ENCODE measurements at places on chromosomes 13 and 19.

DNA sequence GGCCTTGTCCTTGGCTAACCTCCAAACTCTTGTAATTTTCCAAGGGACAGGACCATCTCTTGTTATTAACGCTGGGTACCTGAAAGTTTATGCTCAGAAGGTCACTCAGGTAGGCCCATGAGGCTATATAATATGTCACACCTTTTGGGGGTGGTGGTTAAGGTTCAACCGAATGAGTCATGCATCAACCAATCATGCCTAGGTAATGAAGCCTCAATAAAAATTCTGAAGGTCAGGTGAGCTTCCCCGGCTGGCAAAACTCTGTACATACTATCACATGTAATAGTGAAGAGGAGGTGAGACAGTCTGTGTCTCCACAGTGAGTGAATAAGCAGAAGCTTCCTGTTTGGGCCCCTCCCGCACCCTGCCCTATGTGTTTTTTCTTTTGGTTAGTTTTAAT lies 424.9 kb downstream of the PCDH17 start:
- no peak for ATAC-seq

DNA sequence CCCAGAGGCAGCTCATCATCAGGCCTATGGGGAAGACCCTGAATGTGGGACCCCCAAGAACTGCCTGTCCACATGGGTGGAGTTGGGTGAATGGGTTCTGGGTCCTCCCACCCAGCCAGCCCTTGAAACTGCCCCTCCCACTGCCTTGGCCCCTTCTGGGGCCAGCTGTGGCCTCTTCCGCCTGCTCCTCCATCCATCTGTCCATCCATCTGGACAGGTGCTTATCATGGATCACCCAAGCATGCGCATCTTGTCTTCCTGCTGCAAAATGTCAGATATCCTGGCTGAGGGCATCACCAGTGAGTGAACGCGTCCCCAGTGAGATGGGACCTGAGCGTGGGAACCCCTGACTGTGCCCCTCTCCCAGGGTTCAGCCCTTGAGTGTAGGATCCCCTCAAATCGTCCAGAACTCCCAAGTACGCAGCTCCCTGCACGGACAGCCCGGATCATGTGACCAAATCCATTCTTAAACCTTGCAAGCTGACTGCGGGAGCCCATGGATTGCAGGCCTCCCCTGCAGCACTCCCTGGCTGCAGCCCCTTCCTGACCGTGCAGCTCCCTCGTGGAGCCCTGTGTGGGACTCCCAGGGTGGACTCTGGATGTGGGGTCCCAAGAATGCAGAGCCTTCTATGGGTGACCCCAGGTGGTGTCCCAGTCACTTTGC lies 2.0 kb downstream of the STXBP2 start:
- no peak for ATAC-seq

GRCh38 chr13:104411141-104411765 lies 1345.0 kb upstream of the SLC10A2 start:
- no peak for ATAC-seq

DNA sequence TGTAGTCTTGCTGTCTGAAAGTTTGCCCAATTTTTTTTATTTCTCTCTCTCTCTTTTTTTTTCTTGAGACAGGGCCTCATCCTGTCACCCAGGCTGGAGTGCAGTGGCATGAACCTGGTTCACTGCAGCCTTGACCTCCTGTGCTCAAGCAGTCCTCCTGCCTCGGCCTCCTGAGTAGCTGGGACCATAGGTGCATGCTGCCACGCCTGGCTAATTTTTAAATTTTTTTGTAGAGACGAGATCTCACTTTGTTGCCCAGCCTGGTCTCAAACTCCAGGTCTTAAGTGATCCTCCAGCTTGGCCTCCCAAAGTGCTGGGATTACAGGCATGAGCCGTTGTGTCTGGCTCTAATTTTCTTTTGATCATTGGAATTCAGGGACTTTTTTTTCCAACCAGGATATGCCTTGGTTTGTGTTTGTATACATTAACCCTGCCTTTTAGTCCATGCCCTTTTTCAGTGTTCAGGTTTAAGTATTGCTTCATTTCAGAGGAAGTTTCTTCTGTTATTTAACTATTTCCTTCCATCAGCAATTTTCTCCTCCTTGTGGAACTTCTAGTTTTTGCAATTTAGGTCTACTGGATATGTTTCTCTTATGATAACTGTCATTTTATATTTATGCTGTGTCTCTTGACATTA lies 201.4 kb downstream of the PCCA start:
- no peak for ATAC-seq

- peak; percentile 85 for ATAC-seq
Measured at GRCh38 chr19:1855040-1855827, 7.0 kb upstream of the REXO1 start.

- no peak for ATAC-seq
Measured at GRCh38 chr19:37991176-37991835, 84.3 kb downstream of the SIPA1L3 start.

- peak; percentile 72 for ATAC-seq
Measured at GRCh38 chr19:40592170-40592569, 9.0 kb upstream of the LTBP4 start.

DNA sequence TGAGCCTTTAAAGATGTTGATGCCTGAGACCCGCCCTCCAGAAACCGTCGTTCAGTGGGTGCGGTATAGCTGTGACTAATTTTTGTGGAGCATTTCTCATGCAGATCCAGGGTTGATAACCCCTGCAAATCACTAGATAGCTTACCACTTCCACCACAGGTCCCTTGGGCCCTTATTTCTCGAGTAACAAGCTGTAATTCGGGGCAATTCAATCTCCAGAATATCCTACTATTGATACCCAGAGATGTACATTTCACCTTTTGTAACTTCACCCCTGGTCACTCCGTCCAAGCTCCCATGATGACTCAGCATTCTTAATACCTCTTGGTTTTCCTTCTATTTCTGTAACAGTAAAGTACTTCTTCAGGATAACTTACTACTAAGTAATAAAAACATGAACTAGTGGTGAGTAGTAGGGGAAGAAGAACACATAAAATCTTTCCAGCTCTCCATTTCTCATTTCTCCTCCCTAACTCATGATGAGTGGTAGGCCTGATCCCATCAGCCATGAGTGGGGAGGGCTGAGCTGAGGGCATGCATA lies 71.9 kb upstream of the UBL3 start:
- ATAC-seq: no peak

- ATAC-seq: no peak
Measured at GRCh38 chr19:19530423-19530804, 1.7 kb downstream of the YJEFN3 start.

DNA sequence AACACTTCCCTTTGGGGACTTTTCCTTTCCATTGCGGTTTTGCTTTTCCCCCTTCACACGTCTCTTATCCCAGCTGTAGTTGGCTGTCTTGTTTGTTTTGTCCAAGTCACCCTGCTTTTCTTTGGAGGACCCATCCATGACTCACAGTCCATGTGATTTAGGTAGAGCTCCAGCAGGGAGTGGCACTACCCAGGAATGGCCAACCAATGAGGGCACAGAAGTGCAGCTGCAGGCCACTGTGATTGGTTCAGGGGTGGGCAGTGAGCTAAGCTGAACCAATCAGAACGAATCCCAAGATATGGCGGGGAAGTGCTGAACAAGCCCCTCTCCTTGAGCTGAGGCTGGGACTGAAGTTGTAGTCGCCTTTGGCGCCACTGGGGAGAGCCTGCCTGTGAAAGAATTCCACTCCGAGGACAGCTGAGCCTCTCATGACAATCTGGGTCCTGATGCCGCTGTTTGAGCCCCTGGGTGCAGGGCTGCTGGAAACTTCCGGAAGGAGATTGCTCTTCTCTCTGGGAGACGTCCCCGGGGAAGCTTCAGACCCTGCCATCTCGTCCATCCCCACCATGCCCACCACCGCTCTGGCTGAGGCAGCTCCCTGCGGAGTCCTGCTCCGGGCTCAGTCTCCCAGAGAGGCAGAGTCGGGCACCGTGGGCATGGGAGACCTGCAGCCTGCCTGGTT lies 62.9 kb upstream of the URI1 start:
- peak; percentile 99 for ATAC-seq

GRCh38 chr19:49064029-49064629 lies 489 bp downstream of the NTF4 start:
- peak; percentile 23 for ATAC-seq

- no peak for ATAC-seq
Measured at GRCh38 chr19:3266792-3267514, 42.5 kb downstream of the CELF5 start.

GRCh38 chr13:33229446-33230177 lies 55.9 kb downstream of the STARD13 start:
- no peak for ATAC-seq

DNA sequence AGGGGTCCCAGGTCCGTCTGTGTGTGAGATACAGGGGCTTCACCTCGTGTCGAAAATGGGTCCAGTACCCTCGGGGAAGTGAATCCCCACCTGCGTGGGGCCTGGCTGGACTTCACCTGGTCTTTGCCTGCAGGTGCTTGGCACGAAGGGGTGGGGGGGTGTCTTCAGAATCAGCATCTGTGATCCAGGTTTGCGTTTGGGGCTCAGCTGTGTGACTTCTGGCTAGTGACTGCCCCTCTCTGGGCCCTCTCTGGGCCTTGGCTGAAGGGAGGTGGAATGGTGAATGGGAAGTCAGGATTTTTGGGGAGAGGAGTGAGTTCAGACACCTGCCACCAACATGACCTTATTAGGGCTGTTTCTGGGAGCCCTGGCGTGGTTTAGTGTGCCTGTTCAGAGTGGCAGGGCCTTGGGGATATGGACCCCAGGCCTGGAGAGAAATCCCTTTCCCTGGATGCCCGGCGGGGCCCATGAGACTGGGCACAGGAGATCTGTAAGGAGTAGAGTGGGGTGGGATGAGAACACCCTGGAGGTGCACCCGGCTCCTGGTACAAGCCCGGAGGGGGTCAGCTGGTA lies 2.7 kb downstream of the CELF5 start:
- ATAC-seq: no peak

- ATAC-seq: no peak
Measured at GRCh38 chr13:109880371-109881346, 94.3 kb upstream of the IRS2 start.

DNA sequence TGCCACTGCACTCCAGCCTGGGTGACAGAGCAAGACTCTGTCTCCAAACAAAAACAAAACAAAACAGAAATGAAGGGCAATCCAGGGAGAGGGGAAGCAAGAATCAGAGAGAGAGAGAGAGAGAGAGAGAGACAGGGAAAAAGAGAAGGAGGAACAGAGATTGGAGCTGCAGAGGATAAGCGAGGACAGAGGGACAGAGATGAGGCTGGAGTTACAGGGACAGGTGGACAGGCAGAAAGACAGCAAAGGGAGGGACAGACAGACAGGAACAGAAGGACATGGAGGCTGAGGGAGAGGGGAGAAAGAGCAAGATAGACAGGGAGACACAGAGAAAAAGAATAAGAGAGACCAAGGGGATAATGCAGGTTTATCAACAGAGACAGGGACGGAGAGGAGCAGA lies 1.3 kb upstream of the CRX start:
- ATAC-seq: 0 out of 3 replicates have a peak, but pooled peaks have one; percentile 14

DNA sequence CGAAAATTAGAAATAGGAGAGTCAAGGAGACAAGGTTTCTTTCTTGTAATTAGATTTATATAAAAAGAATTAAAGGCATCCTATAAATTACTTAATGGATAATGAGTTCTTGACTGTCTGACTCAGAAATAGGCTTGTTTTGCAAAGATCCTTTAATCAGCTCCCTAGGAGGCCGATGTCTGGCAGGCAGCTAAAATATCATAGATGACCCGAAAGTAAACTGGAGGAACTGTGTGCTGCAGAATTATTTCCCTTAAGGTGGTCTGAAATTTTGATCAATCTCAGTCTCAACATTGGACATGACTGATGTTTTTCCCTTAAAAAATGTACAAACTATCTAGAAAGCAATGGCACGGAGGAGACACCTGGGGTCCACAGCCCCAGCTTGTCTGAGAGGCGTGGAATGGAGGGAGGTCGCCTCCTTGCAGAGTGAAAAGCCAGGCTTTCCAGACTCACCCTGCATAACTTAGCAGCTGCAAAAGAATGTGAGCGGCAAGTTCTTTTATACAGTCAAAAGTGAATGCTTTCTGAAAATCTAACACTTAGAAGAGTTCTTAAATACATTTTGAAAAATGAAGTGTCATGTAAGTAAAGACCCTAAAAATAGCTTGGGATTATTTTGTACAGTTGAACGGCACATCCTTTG lies 44.8 kb downstream of the MBNL2 start:
- peak; percentile 37 for ATAC-seq

GRCh38 chr19:5718579-5719273 lies 1.2 kb downstream of the LONP1 start:
- ATAC-seq: no peak

DNA sequence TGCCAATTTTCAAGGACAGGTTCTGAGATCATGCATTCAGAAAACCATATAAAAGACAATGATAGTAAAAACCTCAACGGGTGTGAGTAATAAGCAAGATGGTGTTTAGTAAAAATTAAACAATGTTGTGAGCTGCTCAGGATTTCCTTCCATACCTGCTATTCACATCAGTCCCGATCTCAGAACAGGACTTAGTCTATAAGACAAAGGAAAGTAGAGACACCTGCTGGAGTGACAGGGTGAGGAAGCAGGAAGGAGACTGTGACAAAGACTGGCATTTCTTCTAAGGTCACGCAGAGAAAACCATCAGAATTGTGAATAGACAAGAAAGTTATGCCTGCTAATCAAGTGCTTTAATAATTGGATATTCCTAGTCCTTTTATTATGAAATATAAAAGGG lies 648.0 kb downstream of the DACH1 start:
- peak; percentile 42 for ATAC-seq

GRCh38 chr13:113029487-113030258 lies 60.7 kb downstream of the MCF2L start:
- ATAC-seq: peak; percentile 74

DNA sequence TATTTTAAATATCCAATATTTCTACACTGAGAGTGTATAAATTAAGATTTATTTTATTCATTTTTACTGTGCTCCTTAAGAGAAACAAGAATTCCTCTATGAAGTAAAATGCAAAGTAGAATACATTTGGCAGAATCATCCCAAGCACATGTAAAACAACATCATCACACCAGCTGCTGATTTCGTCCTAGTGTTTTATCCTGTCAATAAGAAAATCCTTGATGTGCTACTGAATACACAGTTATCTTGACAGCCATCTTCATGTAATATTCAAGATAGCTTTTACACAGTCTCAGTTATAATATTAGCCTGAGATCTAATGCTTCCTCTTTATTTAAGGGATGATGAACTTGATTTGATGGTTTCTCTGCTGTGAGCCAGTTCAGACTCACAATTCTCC lies 282.4 kb downstream of the MZT1 start:
- no peak for ATAC-seq

Data from SK-N-SH treated with all-trans-retinoic acid at 6 μM for 48 hours (cell line).